Endothelial cell of umbilical vein (primary cell): ENCODE measurements at places on chromosomes 11 and 22. TPM values are rescaled to one million over a fixed set of nuclear protein-coding genes. Genes with fewer than 3 reads are reported as not detected.

Gene FOXRED2
- total RNA-seq, result 14.0 and 20.4 TPM in 2 replicates

Gene MMP11
- 10.1 and 10.3 TPM in 2 replicates for total RNA-seq

Gene GDPD4
- total RNA-seq, result not detected in 2 replicates

Gene GGTLC3
- not detected in 2 replicates for total RNA-seq

Gene CHEK1
- total RNA-seq, result 55.6 and 66.1 TPM in 2 replicates

Gene APOL5
- total RNA-seq, result not detected in 2 replicates

Gene LRRC4C
- total RNA-seq, result not detected in 2 replicates

Gene PARVA
- total RNA-seq, result 99.8 and 104 TPM in 2 replicates

Gene RAB39A
- not detected in 2 replicates for total RNA-seq

Gene IGSF9B
- total RNA-seq, result 0.15 and 0.69 TPM in 2 replicates

Gene POU2AF2
- total RNA-seq, result not detected in 2 replicates

Gene ANO5
- 0.46 and 1.3 TPM in 2 replicates for total RNA-seq

Gene GRAP2
- total RNA-seq, result not detected in 2 replicates

Gene LUZP2
- 0.07 and 0.23 TPM in 2 replicates for total RNA-seq
